ENCODE measurements at places on chromosomes 2 and 18. TPM values are rescaled to one million over a fixed set of nuclear protein-coding genes. Genes with fewer than 3 reads are reported as not detected.
A peak's percentile ranks its signal among the peaks of the same experiment; 100 is the strongest.

DNA sequence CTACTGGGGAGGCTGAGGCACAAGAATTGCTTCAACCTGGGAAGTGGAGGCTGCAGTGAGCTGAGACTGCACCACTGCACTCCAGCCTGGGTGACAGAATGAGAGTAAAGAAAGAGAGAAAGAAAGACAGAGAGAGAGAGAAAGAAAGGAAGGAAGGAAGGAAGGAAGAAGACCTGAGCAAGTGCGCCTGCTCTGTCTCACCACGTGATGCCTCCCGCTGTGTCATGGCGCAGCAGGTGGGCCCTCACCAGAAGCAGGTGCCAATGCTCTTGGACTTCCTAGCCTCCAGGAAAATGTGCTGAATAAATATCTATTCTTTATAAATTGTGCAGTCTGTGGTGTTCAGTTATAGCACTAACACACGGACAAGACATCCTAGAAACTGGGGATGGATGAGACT is 270.0 kb downstream of the CYP26B1 start:
- no peak for DNase-seq

- DNase-seq, result no peak
Measured at GRCh38 chr2:106705877-106706276, 180.1 kb downstream of the ST6GAL2 start.

Gene PPP1R1C
- 0.97 TPM for polyA plus RNA-seq

DNA sequence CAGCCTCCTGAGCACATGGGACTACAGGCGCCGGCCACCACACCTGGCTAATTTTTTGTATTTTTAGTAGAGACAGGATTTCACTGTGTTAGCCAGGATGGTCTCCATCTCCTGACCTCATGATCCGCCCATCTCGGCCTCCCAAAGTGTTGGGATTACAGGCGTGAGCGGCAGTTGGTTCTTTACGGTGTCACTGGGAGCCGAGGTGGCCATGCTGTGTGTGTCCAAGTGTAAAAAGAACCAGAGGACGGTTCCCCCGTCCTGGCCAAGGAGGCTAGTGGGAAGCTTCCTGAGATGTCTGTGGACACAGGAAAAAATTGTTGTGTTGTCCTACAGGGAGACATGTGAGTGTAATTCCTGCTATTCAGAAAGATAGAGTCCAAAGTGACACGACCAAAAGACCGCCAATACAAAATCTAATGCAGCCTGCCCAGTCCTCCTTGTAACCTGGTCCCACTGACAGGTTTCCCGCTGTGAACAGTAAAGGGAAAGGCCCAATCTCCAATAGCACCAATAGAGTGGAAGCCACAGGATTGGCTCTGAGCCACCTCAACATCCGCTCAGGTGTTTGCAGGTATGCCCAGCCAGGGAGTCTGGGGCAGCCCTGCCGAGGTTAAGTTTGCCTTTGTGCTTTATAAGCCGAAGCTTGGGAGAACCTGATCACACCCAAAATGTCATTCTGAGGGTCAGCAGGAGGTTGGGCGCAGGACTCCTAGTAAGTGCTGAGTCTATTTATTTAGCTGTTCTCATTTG is 40.6 kb downstream of the NCK2 start:
- DNase-seq, result no peak

GRCh38 chr2:190343536-190344275 is at the start of gene INPP1:
Gene INPP1, plus strand, starts transcription at chr2:190343589. Its CDS starts 16,514 bp downstream, at chr2:190360103.
- DNase-seq, result peak; percentile 64

DNA sequence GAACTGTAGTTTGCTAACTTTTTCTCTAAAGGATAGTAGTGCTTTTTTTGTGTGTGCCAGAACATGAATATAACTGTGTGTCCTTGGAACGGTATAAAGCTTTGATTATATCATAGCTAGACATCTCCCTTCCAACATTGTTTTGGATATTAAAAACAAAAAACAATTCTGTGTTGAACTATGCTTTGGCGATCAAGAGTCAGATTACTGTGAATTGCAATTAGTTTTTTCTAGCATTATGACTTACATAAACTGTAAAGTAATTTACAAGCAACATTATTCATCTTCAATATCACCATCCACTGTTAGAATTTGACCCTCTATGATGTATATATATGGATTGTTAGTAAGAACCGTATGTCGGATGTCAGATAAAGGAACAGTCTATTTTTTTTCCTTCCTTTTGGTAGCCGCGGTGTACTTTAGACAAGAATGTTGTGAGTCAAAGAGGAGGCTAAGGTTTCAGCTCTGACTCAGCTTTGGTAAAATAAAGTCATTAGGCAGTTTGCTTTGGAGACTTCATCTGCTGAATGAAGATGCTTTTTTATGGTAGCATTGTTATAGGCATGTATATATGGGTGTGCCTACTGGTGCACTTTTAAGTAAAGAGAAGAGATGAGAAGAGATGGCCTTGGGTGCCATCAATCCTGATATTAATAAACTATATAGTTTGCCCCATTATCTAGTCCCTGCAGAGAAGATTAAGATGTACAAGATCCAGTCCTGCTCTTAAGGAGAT is 76.4 kb downstream of the LTBP1 start:
- DNase-seq, result no peak

- DNase-seq, result no peak
Measured at GRCh38 chr18:3967359-3968180, 487.5 kb downstream of the DLGAP1 start.

Gene POTEI
- polyA plus RNA-seq, result 0.04 TPM

- no peak for DNase-seq
Measured at GRCh38 chr18:73777356-73778031, 370.1 kb downstream of the FBXO15 start.

- no peak for DNase-seq
Measured at GRCh38 chr2:150174971-150175421, 312.5 kb downstream of the RND3 start.

- DNase-seq, result no peak
Measured at GRCh38 chr2:189152483-189152882, 27.1 kb downstream of the COL5A2 start.
